ENCODE measurements at places on chromosomes 1 and 21.
A peak's percentile ranks its signal among the peaks of the same experiment; 100 is the strongest.

DNA sequence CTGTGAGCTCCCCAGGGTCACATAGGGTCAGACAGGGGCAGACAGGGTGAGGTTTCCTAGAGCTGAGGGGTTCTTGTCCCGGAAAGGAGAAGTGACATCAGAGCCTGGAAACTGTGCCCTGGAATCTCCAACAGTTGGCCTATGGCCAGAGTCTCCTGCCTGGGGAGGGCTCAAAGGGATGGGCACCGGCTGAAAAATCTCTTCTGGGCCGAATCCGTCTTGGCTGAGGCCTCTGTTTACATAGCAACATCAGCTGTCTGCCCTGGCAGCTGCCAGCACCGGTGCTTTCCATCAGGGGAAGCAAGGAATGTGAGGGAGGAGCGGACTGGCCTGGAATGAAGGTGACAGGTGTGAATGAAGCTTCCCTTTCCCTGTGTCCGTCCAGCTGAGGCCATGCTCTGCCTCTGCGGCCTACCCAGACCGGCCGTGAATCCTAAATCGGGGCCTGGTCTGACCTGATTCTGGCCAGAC, 30.7 kb downstream of the VASH2 start:
- DNase-seq = no peak

DNA sequence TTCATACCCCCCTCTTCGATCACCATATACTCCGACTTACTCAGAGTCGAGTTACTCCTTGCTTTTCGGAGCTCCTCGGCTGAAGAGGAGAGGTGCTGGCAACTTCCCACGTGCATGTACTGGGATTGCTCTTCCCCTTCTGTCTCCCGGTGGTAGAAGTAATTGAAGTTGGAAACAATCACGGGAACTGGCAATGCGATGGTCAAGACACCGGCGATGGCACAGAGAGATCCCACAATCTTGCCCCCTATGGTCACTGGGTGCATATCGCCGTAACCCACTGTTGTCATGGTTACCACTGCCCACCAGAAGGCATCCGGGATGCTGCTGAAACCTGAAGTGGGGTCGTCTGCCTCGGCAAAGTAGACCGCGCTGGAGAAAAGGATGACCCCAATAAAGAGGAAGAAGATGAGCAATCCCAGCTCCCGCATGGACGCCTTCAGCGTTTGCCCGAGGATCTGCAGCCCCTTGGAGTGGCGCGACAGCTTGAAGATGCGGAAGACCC, 1.5 kb downstream of the KCNA3 start:
- no peak for DNase-seq

DNA sequence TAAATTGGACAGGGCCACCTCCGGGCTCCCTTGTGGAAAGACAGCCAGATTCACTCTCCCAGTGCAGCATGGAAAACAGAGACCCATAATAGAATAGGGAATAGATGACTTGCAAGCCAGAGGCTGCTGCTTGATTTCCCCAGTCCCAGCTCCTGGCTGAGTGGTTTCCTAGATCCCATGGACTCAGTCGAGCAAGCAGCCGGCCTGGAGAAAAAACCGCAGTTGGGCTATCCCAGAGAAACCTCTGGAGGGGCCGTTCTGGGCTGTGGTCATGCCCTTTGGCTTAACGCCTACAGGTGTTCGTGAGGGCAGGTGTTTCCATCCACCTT, 61.7 kb downstream of the ELK4 start:
- no peak for DNase-seq

DNA sequence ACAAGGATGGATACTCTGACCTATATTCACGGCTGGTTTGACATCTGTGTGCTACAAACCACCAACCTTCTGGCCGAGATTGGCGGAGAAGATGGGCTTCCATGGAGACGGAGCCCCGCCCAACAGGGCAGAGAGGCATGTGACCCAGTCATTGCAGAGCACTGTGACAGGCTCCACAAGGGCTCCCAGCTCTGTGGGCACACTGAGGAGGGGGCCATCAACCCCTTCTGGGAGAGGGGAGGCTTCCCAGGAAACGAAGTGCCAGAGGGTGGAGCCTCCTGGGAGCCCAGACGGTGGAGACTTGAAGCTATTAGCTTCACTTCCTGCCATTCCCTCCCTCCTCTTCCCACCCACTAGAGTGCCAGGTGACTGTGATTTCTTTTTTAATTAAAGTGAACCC, 71.6 kb upstream of the IFFO2 start:
- DNase-seq = no peak

GRCh38 chr1:19317126-19317910, 5.2 kb downstream of the SLC66A1 start:
- no peak for DNase-seq

- DNase-seq = no peak
Observed at GRCh38 chr21:18769599-18769998, 366.0 kb upstream of the TMPRSS15 start.

- DNase-seq = no peak
Observed at GRCh38 chr1:191752342-191752741, 405.9 kb upstream of the RGS18 start.

GRCh38 chr1:30689901-30690645, 33.3 kb downstream of the MATN1 start:
- DNase-seq = no peak

- DNase-seq = peak; percentile 53
Observed at GRCh38 chr1:212606395-212607205, 2.0 kb upstream of the ATF3 start.
